ENCODE measurements at places on chromosomes 13 and 19.
A peak's percentile ranks its signal among the peaks of the same experiment; 100 is the strongest.

DNA sequence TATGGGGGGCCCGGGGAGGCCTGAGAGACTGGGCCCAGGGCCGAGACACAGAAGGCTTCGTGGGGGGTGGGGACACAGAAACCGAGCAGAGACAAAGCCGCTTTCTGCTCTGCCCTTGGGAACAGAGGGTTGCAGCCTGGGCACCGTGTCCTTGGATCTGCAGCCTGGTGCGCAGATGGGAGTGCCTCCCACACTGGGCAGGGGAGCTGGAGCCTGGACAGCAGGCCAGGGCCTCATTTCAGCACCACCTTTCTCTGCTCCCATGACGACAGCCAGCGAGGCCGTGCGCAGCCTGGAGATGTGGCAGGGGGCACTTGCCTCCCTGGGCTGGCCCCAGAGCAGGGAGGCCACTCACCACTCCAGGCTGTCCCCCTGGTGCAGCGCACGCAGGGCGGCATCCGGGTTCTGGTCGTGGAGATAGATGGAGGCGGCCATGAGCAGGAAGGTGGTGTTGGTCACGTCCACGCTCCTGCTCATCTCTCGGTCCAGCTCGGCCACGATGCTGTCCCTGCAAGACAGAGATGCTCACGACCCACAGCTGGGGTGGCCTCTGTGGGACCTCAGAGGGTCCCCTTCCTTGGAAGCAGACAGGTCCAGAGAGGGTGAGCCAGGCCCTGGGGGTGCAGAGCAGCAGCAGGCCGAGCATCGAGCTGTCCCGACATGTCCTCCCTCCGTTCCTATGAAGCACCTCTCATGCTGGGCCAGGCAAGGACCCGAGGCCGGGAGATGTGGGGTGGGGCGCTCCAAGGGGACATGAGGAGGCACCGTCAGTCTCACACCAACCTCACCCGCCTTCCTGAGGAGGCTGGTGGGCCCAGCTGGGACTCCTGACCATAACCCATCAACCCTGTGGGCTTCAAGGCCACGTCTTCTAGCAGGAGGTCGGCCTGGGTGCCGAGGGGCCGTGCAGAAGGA is 10.9 kb upstream of the CERS1 start:
- DNase-seq = no peak

- no peak for DNase-seq
These were observed 334.0 kb downstream of the KCTD12 start for GRCh38 chr13:76552041-76552772.

- no peak for DNase-seq
These were observed 63.9 kb upstream of the MCF2L start for GRCh38 chr13:112905086-112905485.

DNA sequence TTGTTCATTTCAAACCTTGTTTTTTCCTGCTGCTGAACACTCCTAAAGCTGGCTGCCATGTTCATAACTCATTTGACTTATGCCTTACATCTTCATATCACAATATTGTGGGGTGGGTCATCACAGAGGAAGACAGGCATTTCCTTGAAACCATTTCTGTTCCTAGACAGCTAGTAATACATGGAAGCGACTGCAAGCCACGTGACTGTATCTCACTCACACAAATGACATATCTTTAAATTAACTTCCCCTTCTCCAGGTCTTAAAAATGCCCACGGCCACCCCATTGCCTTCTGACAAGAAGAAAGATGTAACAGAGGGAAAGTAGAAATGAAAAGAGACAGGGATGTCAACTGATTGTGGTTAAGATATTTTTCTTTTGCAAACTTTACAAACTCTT is 236.8 kb downstream of the LMO7 start:
- no peak for DNase-seq

DNA sequence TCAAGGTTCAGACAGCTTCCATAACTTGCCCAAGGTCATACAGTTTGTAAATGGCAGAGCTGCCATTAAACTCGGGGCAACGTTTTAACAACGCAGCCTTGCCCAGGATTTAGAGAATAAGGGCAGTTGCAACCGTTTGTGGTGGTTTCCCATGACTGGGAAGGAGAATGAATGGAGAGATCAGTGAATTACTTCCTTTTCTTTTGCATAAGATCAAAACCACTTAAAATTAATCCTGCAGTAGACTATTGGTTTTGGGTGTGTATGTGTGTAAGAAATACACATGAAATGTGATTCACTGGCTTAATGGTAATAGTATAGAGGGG is 179.1 kb upstream of the MIR17HG start:
- DNase-seq = no peak

- DNase-seq = no peak
These were observed 3.1 kb downstream of the GIPC1 start for GRCh38 chr19:14492756-14493337.

DNA sequence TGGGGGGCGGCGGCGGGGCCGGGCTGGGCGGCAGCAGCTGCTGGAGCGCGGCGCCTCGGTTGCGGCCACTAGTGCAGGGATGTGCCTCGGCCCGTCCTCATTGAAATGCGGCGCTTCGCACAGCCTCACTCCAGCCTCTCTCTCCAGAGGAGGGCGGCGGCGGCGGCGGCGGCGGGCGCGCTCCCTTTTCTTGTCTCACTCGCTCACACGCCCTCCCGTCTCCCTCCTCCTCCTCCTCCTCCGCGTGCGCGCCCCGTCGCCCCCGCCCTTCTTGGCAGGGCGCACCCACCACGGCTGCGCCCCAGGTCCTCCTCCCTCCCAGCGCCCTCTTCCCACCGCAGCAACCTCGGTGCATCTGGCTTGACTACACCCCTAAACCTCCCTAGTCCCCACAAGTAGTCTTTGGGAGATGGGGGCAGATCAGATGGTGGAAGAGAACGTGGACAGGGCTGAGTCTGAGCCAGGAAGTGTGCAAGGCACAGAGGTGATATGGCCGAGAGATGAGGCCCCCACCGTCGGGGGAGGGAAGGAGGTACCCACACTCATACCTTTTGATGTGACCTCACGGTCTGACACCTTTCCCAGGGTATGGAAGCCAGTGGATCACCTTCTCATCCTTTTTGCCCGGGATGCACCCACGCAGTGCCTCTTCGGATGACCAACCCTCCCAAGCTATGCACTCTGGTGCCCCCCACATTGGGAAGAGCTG is at the start of gene DCLK1:
Gene DCLK1, minus strand, starts transcription at position 161 of the 709 bp plus-strand sequence.
- no peak for DNase-seq

DNA sequence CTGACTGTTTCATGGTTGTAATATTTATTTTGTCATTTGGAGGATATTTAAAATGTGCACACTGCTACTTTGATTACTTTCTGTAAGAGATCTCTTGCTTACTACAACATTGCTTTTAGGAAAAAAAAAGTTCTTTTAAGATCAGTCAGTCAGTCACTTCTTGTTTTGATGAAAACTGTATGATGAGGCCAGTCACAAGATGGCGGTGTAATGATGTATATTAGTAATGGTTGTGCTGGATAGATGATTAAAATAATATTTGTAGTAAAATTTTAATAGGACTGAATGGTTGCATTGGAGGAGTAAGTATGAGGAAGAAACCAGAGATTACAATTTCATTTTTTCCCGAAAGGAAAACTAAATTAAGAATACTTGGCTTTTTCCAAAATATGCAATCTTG is 2411.1 kb downstream of the PCDH9 start:
- no peak for DNase-seq

- DNase-seq = no peak
These were observed 26.7 kb downstream of the CRTC1 start for GRCh38 chr19:18710186-18710585.

DNA sequence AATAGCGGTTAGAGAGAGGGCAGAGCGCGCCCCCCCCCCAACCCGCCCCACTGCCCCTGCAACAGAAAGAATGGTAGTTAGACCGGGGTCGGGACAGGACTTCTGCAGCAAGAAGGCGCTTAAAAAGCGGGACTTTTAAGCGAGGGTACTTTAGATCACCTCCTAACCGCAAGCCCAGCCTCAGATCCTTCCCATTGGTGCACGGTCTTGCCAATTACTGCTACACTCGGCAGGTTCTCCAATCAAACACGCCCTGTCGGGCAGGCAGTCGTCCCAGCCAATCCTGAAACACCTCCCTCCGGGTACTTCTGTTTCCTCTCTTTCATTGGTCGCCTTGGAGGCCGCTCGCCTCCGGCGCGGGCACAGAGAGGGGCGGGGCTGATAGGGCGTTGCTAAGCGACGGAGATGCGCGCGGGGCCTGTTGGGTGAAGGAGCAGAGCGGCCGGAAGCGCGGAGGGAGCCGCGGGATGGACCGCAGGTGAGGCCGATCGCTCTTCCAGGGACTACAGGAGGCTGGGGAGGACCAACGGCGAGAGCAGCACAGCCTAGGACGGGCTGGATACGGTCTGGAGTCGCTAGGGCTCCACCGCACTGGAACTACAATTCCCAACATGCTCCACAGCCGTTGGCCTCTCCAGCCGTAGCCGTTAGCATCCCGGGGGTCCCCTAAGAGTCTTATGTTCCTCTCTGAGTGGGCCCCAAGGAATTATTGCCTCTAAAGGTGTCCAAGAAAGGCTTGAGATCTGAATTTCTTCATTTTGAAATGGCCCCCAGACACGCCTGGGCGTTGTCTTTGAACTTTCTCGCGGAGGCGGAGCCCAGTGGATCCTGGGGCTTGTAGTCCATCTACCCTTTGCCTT is at the start of gene PROSER3:
Gene PROSER3, plus strand, starts transcription at position 428 of the 860 bp plus-strand sequence. Its CDS starts 40 bp downstream, at position 468.
- DNase-seq = peak; percentile 100

GRCh38 chr19:5954293-5954692 is 23.6 kb downstream of the RANBP3 start:
- DNase-seq = no peak

DNA sequence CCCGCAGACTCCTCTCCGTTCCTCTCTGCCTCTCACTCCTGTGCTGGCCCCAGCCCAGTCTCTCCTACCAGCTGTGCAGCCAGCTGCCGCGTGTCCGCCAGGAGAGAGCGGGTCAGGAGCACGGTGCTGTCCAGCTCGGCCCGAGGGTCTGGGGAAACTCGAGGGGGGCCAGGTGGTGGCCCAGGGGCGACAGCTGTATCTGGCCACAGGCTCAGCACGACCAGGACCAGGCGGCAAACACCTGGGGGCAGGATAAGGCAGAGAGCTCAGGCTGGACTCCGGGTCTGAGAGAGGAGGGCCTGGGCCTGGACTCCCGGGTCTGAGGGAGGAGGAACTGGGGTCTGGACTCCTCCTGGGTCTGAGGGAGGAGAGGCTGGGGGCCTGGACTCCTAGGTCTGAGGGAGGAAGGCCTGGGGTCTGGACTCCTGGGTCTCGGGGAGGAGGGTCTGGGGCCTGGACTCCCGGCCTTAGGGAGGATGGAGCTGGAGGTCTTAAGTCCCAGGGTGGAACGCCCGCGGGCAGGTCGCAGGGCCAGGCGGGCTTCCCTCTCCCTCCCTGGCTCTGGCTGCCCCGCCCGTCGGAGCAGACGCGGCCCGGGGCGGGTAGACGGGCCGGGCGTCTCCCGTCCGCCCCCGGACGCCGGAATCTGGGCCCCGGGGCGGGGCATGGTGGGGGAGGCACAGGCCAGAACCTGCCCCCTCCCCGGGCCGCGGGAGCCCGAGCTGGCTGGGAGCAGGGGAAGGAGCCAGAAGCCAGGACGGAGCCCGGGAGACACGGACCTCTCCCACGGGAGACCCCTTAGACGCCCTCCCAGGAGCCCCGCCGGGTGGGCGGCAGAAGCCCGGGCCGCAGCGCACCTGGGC is 1.3 kb downstream of the IL11 start:
- no peak for DNase-seq

DNA sequence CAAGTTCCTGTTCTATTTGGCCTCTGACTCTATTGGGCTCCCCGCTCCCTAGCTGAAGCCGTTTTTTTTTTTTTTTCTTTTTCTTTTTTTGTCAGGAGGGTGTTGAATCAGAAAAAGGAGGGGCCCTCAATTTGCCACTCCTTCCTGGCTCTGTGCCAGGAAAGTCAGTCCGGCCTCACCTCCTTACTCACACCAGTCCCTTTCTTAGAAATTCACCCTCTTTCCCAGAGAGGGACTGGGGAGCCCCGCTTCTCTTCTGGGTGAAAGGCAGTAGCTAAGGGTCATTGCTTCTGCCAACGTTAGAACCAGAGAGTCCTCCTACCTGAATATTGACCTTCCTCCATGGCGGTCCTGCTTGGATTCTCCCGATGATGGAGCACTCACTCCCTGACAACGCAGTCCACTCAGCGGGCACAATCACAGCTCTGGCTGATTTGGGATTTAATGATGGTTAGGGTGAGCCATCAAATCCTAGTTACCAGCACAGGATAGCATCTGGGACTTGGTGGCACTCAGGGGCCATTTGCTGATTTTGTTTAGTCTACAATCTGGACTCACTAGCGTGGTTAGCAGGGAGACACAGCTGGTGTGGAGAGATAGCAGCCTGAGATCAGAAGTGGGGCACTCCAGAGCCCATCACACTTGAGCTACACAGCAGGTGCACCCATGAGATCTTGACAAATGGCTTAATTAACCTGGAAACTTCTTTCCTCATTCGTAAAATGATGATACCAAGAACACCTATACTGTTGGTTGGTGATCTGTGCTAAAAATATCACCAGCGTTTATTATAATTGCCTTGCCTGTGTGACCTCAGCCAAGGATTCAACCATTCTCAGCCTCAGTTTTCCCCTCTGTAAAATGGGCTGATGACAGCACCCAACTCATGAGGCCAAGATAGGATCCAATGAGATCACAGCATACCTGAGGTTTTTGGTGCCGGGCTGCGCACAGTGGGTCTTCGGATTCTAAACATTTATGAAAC is 2.2 kb downstream of the FCER2 start:
- DNase-seq = no peak

- no peak for DNase-seq
These were observed 2.2 kb downstream of the ZNF100 start for GRCh38 chr19:21765151-21765550.

DNA sequence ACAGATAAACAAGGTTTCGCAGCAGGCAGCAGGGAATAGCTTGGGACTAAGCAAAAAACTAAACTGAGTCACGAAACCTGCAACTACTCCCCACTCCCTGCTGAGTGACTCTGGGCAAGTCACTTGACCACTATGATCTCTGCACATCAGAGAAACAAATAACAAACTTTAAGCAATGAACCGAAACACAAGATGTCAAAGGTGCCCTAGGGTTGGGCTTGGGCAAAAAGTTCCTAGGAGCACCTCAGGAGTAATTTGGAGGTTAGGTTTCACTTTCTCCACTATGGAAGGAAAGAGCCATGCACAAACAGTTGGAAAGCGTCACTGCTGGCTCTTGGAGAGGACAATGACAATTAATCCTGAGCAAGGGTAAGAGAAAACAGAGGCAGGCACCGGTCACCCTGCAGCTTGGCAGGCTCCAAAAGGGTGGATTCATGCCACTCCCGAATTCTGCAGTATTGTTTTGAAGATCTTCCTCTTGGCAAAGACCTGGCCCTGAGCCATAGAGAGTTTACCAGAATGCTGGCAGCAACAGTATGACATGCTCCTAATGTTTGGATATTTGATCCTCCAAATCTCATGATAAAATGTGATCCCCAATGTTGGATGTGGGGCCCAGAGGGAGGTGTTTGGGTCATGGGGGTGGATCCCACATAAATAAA is 60.3 kb downstream of the CRYL1 start:
- no peak for DNase-seq

All from stimulated activated naive CD8-positive, alpha-beta T cell treated with anti-CD3 and anti-CD28 coated beads, Interleukin-15, amount 100 ng/mL, for 72 hours (primary cell).